ENCODE measurements at places on chromosomes 16 and 17.

- DNase-seq = no peak
Measured at GRCh38 chr17:63589646-63590045, 11.0 kb upstream of the TACO1 start.

- no peak for DNase-seq
Measured at GRCh38 chr17:82527898-82528297, 8.4 kb downstream of the FOXK2 start.

DNA sequence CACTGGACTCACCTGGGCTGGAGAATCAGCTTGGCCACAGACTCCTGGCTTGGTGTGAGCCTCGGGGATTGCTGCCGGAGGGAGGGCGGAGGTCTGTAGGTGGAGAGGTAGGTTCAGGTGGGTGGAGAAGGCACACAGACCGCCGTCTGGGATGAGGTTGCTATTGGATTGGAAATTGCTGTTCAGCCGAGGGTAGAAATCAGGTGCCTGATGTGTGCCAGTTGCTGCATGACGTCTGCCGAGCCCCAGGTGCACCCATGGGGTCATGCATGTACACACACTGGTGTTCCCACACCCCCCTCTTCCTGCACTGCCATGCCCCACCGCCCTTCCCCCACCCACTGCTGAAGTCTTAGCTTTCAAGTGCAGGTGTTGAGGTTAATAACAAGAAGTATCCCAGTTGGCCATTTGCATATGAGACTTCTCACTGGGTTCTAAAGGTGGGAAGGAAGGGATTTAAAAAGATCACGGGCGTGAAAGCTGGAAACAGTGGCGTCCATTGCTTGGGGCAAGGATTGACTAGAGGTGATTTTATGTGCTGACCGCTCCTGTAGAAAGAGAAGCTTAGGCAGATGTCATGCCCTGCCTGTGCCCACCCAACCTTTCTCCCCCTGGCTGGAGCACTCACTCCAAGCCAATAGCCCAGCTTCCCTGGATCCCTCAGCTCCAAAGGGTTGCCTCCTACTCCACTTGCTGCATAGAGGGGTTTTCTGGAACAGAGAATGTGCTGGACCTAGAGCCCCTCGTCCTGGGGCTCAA, 193.6 kb downstream of the CCDC182 start:
- no peak for DNase-seq

DNA sequence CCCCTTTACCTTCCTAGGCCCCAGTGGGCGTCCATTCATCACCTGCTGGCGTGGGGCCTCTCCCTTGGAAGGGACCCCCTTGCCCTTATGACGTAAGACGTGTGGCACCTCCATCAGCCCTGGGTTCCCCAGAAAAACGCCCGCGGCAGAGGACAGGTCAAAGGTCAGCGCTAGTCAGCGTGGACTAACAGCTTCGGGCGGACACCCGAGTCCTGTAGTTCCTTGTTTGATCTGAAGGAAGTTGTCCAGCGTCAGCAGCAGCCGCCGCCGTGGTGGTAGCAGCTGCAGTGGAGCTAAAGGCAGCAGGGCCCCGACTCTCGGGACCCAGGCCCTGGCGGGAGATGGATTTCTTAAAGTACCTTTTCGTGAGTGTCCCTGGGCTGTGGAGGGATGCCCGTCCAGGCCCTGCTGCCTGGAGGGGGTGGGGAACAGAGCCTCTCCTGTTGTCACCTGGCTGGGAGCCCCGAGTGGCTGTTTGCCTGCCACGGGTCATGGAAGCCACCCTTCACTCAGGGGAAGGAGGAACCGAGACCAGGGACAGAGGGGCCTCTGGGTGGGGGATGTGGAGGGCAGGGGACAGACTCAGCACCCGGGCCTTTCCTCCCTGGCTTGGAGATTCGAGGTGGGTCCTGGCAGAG, 123.6 kb downstream of the OR1D5 start:
- DNase-seq = no peak

DNA sequence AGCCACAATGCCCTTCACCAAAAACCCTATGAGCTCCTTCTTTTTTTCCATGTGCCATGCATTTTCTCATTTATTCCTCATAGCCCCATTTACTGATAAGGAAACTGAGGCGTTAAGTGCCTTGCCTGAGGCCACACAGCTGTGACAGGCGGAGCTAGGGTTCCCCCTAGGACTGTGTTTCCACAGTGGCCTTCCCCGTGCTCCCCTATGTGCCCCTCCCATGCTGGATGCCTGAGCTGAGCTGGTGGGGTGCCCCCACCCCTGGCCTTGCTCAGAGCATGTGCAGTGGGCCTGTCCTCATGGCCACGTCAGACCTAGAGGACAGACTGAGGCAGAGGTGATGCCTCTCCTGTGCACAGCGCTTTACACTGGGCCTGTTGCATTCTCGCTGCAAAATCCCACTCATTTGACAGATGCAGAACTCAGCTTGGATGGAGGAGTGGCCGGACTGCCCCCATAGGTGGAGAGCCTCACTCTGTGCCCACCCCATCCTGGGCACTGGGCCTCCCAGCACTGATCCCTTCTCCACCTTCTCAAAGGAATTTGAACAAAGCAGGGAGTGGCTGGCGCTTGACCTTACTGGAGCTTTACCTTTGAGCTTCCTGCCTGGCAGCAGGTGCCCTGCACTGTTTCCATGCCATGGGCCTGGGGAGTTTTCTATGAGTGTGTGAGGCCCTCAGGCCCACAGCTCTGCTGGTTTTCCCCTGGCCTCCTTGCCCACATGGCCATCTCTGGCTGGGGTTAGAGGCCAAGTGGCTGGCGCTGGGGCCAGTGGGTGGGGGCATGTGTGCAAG, 2.6 kb downstream of the MAP2K3 start:
- no peak for DNase-seq

GRCh38 chr17:41065829-41066624, at the start of gene KRTAP2-4:
KRTAP2-4 (minus strand) TSS chr17:41065879; CDS start chr17:41065845, 34 bp downstream.
- no peak for DNase-seq

DNA sequence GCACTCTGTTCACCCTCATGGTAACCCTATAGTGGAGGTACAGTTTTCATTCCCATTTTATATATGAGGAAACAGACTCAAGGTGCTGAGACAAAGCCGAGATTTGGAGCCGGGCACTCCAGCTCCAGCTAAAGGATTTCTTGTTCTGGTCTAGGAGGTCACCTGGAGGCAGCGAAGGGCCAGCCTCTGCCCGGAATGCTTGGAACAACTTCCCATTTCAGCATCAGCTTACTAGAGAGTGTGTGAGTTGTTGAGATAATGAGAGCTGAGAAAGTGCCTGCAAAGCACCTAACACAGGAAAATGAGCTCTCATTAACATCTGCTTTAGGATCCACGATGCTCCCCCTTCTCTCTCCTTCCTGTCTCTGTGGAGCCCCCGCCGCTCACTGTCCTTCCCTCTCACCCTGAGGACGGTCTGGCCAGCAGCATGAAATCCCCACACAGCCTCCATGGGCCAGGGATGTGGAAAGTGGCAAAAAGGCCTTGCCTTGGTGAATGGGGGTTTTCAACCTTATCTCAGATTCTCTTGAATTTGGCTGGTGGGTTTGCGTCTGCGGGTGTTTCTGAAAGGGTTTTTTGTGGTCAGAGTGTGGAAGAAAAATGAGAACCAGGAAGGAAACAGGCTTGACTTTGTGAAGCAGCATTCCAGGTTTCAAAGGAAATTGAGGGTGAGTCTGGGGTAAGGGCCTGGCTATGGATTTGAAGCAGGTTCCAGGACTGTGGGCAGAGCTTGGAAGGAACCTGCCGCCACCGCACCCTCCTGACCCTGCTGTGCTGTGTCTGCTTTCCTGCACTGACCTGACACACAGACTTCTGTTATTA, 178.7 kb downstream of the FOXL1 start:
- no peak for DNase-seq

- DNase-seq = no peak
Measured at GRCh38 chr16:75222271-75222783, 3.5 kb downstream of the CTRB1 start.
